Stimulated activated CD8-positive, alpha-beta memory T cell treated with anti-CD3 and anti-CD28 coated beads, Interleukin-4, amount 100 ng/mL, for 4 hours (primary cell): ENCODE measurements at places on chromosomes 12 and 14.

DNA sequence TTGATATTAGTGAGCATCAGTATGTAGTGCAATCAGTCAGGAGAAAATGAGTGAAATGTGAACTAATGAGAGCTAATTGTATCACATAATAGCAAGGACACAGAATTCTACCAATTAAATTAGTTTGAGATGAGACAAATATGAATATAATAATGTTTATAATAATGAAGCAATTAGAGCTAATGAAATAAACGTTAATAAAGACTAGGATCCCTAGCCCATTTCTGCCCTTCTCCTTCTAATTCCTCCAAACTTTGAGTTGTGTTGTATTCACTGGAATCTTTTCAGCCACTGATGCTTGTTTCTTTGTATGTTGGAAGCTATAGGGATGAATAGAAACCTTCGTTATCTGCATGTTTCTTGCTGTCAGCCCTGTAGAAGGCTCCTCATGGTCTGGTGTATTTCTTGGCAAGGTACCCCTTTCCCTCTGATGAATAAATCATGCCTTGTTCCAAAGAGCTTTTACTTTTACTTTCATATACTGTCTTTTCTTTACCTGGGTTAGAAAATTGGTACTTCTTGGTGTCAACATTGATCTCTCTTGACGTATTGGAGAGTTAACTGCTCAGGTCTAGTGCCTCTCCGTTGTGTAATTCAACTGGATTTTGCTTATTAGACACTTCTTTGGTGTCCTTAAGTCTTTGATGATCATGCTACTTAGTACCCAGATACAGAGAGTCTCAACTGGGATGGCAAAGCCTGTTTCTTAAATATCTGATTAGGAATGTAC is 154.8 kb downstream of the PTCSC3 start:
- no peak for DNase-seq

DNA sequence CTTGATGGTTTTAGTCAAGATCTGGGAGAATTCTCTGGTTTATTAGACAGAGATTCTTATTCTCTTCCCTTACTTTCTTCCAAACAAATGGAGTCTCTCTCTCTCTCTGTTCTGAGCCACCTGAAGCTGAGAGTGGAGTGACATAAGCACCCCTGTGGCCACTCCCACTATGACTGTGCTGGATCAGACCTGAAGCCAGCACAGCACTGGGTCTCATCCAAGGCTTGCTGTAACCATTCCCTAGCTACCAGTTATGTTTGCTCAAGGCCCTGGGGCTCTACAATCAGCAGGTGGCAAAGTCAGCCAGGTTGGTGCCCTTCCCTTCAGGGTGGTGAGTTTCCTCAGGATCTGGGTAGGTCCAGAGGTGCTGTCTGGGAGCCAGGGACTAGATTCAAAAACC is 568.5 kb downstream of the AACS start:
- no peak for DNase-seq

GRCh38 chr12:79262938-79263337 is 398.4 kb downstream of the SYT1 start:
- no peak for DNase-seq

DNA sequence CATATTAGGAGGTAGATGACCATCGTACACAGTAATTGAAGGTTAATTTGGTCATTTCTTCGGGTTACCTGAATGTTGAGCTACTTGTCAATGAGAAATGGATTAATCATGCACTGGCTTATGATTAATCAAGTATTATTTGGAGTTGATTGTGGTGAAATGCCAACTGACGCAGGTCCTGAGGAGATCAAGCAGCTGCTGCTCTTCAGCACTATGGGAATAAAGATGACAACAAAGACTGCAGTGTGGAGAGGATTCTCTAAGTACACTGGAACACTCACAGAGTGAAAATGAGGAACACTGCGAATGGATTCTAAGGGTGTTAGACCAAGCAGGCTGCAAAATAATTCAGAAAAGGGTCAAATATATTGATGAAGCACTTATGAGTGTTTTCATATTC is 202.8 kb upstream of the DIO2 start:
- DNase-seq, result no peak

- DNase-seq, result no peak
Observed at GRCh38 chr12:107148107-107148506, 54.8 kb upstream of the CRY1 start.

- DNase-seq, result no peak
Observed at GRCh38 chr12:5033883-5034282, 9.8 kb upstream of the KCNA5 start.

- DNase-seq, result no peak
Observed at GRCh38 chr12:46386360-46386867, 13.8 kb upstream of the SLC38A2 start.

DNA sequence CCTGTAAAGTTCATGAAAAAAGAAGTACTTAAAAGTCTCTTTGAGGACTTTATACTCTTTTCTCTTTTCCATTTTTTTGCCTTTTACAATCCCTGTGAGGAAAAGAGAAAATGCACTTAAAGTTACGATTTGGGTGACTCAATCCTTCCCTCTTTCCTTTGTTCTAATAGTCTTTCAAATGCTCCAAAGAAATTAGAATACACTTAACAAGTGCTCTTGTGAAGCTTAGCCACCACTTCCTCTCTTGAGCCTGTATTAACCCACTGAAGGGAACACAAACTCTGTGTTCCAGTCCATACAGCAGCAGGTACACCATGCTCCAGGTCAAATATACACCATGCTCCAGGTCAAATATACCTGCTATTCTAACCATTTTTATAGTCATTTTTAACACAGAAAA is 581.1 kb upstream of the MGAT4C start:
- DNase-seq, result no peak

- no peak for DNase-seq
Observed at GRCh38 chr14:32205984-32206383, 2.9 kb upstream of the RNU6-8 start.

GRCh38 chr12:103503546-103504480 is 8.0 kb upstream of the C12orf42 start:
- DNase-seq, result peak; percentile 36

- no peak for DNase-seq
Observed at GRCh38 chr14:105589161-105589925, 63.0 kb downstream of the TMEM121 start.

DNA sequence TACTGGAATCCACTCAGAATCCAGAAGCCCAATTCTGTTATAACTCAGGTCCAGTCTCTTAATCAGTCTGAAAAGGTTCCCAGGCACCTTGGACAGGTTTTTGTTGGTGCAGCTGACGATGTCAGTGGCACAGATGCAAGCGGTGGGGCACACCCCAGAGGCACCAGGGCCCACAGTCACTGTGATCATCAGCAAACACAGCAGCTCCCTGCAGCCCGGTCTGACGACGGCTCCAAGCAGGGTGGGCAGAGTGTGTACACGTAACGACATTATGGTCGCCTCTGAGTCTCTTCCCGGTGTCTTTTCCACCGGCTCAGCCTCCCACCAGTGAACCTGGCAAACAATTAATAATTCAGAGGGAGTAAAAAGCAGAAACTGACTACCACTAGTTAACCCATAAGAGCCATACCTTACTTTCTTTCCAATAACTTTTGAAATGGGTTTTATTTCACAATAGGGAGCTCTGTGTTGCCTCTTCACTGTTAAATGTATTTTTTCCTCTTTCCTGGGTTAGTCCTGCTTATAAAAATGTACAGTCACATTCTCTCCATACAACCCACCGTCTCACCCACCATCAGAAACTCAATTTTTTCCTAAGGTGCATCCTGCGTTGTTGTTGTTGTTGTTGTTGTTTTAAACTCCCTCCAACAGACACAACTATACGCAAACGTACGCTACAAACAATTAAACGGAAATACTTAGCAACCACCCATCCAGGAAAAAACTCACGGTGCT is 521 bp upstream of the PCED1B start:
- no peak for DNase-seq

DNA sequence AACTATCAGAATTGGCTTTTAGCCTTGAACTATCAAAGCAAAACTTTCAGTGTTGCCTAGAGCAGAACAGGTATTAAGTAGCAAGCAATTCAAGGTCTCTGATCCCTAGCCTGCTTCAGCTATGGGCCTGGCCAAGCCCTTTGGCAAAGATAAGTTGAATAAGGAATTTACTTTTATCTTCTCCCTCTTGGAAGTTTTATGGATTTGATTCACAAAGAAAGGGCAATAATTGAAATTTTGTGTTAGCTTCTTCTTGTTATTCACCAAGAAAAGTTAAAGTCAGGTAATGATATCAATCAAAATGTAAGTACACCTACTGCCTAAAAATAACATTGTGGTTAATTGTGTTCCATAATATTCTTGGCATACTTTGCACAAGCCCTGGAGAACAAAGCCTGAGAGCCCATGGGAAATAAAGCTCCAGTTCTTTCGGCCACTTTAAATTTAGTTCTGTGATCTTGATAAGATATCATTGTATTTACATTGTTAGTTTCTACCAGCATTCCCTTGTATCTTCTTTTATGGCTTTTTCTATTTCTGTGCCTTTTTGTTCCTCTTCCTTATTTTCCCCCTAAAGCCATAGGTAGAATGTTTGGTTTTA is 158.0 kb downstream of the RAD51B start:
- DNase-seq, result no peak

DNA sequence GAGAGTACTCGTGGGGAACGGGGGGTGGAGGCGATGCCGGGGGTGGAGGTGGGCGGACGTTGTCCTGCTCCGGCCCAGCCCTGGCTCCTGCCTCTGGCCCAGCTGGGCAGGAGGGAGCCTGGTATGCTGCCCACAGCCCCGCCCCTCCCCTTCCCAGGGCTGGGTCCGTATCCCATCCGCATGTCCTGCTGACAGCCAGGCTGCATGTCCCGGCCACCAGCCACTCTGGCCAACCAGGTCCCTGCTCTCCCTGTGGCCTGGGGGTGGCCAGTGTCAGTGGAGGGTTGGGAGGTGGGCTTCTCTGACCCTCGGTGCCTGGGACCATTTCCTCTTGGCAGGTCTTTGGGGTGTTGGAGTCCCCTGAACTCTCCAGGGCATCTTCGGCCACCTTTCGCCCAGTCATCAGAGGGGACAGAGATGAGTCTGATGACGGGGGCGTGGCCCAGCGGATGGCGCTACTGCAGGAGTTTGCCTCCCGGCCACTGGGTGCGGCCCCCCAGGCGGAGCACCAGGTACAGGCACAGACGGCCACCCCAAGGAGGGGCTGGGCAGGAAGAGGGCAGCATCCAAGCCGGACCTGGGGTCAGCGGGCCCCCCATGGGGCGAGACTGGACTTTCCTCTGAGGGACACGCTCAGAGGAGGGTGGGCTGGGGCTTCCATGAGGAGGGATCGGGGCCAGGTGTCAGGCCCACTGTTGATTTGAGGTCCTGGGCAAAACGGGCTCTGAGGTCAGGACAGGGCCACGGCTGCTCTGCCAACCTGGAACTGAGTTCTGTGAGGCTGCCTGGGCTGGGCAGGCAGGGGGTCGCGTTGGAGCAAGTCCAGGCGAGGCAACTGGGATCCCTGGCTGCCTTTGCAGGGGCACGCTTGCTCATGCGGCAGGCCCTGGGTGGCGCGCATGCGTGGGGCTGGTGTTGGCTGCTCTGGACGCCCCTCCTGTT is 20.2 kb downstream of the CEP170B start:
- no peak for DNase-seq

DNA sequence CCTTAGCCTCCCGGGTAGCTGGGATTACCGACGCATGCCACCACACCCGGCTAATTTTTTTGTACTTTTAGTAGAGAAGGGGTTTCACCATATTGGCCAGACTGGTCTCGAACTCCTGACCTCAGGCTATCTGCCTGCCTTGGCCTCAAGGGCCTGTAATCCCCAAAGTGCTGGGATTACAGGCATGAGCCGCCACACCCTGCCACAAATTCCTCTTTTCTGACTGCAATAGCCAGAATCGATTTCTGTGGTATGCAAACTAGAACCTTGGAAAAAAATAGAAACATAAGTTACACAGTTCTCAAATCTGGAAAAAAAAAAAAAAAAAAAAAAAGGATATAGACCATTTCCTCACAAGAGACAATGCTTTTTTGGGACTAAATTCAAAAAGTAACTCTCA is 184.6 kb upstream of the EGLN3 start:
- DNase-seq, result no peak

DNA sequence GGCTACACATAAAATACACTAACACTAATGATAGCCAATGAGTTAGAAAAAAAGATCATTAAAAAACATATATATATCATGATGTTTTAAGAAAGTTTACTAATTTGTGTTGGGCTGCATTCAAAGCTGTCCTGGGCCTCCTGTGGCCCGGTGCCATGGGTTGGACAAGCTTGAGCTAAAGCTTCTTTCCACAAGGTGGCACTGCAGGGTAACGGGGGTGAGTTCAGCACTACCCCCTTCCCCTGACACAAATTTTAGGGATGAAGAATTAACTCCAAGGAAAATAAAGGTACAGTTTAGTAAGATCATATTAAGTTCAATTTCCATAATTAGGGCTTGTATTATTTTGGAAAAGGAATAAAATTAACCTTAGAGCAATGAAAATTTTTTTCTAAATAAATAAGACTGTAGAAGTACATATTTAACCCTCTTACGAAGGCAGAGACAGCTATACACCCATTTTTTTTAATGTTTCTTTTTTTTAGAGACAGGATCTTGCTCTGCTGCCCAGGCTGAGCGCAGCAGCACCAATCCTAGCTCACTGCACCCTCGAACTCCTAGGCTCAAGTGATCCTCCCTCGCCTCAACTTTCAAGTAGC is 38.9 kb downstream of the PPP1R13B start:
- DNase-seq, result peak; percentile 13
